ENCODE measurements at places on chromosomes 4 and X.
A peak's percentile ranks its signal among the peaks of the same experiment; 100 is the strongest.

GRCh38 chr4:139715746-139716391 is 50.2 kb downstream of the MGST2 start:
- DNase-seq, result no peak

DNA sequence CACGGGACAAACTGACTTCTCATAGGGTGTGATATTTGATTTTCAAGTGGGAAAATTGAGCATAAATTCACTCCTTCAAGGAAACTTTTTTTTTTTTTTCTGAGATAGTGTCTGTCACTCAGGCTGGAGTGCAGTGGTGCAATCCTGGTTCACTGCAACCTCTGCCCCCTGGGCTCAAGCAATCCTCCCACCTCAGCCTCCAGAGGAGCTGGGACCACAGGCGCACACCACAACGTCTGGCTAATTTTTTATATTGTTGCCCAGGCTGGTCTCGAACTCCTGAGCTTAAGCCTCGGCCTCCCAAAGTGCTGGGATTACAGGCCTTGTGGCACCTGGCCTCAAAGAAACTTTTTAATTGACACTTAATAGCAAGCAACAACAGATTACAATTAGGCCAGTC is 13.8 kb downstream of the CLDN34 start:
- no peak for DNase-seq

DNA sequence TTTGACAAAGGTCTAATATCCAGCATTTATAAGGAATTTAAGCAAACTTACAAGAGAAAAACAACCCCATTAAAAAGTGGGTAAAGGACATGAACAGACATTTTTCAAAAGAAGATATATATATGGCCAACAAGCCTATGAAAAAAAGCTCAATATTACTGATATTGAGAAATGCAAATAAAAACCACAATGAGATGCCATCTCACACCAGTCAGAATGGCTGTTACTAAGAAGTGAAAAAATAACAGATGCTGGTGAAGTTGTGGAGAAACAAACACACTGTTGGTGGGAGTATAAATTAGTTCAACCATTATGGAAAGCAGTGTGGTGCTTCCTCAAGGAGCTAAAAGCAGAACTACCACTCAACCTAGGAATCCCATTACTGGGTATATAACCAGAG is 91.6 kb upstream of the EFHC2 start:
- no peak for DNase-seq

DNA sequence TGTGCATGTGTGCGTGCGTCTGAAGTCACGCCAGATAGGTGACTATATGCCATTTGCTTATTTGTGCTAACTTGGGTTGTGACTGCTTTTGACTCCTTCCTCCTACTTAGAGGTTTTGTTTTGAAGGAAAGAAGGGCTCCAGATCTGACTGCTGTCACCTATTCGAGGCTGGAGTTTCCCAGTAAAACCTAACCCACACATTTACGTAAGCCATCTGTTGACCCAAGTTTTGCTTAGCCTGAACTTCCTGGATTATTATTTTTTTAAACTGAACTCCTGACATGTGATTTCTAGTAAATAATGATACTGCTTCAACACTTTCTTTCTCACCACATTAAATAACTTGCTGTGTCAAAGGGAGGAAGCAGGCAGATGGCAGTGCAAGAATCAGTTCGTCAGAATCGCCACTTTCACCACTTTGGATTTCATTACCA is 41.5 kb downstream of the DTHD1 start:
- DNase-seq, result no peak

- no peak for DNase-seq
Observed at GRCh38 chr4:85243857-85244256, 231.1 kb upstream of the ARHGAP24 start.

- DNase-seq, result peak; percentile 45
Observed at GRCh38 chr4:169604131-169604900, 8.1 kb downstream of the NEK1 start.

- DNase-seq, result peak; percentile 89
Observed at GRCh38 chrX:154478728-154479622, at the start of gene LAGE3. TSS of gene LAGE3 (minus strand) at chrX:154479281. CDS start at chrX:154478915, 366 bp downstream.

DNA sequence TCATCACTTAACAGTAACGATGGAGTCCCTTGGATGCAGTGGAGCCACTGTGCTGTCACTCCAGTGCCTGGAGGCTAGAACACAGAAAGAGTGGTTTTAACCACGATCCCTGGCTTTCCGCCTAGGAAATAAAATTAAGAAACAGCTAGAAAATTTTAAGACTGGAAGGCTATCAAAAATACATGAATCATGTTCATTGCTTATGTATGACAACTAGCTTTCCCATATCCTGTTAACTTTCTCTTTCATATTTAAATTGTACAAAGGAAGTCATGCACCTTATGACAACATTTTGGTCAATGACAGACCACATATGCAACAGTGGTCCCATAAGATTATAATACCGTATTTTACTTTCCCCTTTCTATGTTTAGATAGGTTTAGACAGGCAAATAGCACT is 115.1 kb downstream of the GALNTL6 start:
- no peak for DNase-seq

GRCh38 chr4:6887591-6888371 is 21.8 kb upstream of the TBC1D14 start:
- no peak for DNase-seq

- DNase-seq, result no peak
Observed at GRCh38 chrX:17767734-17768133, 30.4 kb downstream of the SCML1 start.

DNA sequence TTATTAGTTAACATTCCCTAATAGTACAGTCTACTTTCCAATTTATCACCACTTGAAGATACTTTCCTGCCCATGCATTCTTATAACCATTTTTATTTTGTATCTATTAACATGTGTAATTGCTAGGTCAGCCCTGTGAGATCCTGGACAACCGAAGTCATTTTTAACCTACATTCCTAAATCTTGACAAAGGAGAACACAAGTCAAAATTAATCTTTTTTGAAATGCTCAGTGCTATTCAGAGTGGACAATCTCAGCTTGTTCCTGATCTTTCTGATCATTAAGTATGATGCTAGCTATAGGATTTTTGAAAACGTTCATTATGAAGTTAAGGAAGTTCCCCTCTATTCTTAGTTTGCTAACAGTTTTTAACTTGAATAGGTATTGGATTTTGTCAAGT is 37.5 kb downstream of the ANXA10 start:
- no peak for DNase-seq

DNA sequence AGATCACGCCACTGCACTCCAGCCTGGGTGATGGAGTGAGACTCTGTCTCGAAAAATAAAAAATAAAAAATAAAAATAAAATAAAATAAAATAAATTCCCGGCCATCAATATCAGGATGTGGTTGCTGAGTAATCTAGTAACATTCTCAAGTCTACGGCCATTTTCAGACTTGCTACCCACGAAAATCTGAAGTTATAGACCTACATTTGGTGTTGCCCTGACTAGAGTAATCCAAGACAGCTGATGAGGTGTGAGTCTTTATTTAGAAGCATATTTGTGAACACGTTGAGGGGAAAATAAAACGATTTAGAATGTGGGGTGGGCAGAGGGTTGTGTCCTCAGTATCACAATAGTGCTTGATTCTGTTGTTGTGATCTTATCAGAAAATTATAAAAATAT is 130.2 kb upstream of the MID1 start:
- no peak for DNase-seq

GRCh38 chrX:124518885-124519284 is 172.5 kb downstream of the SH2D1A start:
- DNase-seq, result no peak

DNA sequence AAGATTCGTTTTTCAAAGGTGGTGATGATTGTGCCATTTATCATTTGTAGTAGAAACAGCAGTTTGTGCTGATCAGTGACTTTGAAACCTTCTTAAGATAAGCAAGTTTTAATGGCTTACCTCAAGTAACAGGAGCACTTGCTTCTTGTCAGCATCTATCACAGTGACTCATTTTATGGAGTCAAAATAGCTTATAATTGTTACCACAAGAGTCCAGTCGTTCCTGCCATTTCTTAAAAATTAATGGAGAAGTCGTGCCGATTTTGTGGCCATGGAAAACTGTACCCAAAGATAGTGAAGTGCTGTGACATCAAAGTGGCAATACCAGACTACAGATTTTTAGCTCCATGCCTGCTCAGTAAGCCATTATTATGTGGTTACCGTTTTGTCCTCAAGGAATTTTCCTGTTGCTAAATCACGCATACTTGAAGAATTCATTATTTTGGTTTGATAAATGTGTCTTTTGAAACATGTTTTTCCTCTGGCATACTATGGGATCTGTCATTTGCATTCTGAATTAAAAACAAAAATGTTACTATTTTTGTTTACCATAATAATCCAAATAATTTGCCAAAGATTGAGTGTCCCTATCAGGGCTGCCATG is 129.9 kb downstream of the CBR4 start:
- no peak for DNase-seq

DNA sequence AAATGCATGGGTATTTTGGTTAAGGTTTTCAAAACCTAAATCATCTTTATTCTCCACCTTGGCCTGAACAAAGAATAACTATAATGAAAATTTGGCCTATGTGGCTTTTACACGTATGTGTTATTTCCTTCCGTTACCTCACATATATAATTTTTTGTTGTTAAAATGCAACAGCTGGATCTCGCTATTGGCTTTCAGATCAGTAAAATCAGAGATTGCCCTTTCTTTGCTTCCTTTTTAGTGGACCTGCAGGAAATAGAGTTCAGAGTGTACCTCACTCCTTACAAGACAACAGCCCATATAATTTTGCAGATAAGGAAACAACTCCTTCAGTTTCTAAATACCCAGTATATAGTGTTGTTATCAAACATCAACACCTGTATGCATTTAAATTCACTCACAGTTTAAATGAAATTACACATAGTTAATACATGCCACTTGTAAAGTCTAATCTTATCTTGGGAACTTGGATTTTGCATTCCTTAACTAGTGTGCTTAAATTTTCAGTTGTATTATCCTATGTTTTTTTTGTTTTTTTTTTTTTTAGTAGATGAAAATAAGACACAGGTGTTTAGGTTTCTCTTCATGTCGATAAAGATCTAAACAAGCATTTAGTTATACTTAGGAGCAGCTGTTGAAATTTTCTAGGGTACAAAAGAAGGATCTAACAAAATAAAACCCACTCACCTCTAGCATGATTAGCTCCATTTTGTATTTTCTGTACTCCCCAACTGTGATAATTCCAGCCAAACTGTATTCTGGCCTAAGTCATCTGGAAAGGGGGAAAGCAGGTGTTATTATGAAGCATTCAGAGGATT is 96.2 kb upstream of the SPRY1 start:
- DNase-seq, result no peak
